ENCODE measurements at places on chromosomes 11 and 22.

DNA sequence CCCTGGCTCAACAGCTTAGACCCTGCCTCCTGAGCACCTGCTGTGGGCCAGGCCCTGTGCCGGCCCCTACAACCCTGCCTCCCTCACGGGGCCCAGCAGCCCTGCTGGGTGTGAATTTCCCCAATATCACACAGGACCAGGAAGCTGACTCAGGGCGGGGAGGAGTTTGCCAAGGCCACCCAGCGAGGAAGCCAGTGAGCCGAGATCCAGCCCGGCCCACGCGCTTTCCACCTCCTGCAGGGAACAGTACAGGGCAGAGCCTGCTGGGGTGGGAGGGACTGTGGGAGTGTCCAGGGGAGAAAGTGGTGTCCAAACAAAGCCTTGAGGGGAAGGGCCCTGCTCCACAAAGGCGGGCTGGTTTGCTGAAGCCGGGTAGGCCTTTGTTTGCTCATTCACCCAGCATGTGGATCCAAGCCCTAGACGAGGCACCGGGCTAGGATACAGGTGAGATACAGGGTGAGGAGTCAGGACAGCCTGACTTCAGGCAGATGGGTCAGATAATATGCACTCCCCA lies 26.8 kb downstream of the RPL3 start:
- no peak for DNase-seq

DNA sequence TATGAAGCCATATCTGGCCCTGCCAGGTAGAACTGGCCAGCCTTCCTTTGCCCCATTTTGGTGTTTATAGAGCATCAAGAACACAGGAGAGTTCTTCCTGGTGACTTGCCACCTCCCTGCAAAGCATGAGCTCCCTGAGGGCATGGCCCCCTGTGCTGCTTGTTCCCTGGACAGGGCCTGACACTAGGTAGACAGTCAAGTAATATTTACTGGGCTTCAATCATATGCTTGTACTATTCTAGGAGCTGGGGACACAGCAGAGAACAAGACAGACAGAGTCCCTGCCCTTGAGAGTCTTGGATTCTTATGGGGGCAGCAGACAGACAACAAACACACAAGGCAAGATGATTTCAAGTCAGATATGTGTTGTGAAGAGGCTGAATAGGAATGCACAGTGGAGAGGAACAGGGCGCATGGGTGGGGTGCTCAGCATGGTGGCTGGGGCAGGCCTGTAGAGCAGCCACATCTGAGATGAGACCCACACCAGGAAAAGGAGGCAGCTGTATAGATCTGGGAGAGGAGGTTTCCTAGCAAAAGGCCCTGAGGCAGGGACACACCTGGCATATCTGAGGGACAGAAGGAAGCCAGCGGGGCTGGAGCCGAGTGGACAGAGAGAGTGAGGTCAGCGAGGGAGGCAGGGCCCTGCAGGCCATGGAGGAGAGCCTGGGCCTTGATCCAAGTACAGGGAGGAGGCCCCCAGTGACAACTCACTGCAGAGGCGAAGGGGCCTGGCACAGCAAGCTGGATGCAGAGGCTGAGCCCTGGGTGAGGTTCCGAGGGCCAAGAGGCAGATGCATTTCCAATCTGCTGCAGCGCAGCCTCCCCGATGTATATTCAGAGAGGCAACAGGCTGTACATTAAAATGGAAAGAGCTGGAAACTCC lies 10.2 kb upstream of the CBX6 start:
- DNase-seq: no peak

DNA sequence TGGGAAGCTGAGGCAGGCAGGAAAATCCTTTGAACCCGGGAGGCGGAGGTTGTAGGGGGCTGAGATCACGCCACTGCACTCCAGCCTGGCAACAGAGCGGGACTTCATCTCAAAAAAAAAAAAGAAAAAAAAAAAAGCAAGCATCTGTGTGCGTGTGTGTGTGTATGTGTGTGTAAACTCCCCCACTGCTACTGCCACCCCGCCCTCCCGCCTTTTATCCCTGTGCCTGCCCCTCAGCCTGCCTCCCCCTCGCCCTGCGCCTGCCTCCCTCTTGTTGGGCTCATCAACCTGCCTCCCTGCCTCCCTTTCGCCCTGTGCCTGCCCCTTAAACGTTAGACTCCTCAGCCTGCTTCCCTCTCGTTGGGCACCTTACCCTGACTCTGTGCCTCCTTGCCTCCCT lies 18.0 kb downstream of the TMEM258 start:
- no peak for DNase-seq

- no peak for DNase-seq
Measured at GRCh38 chr11:44979543-44980399, 29.1 kb upstream of the TP53I11 start.

- no peak for DNase-seq
Measured at GRCh38 chr11:121654843-121655536, 202.2 kb upstream of the SORL1-AS1 start.

GRCh38 chr11:47378010-47378835 lies at the start of gene SPI1:
TSS of gene SPI1 (minus strand) at chr11:47378547. CDS start at chr11:47378353, 194 bp downstream.
- DNase-seq: no peak

GRCh38 chr22:39135092-39135896 lies 17.2 kb downstream of the CBX7 start:
- no peak for DNase-seq

Data from stimulated activated CD8-positive, alpha-beta memory T cell treated with anti-CD3 and anti-CD28 coated beads, Interleukin-4, amount 100 ng/mL, for 1 hour (primary cell).